Progenitor cell of endocrine pancreas (in vitro differentiated cells): ENCODE measurements at places on chromosomes 13 and 19. TPM values are rescaled to one million over a fixed set of nuclear protein-coding genes. Genes with fewer than 3 reads are reported as not detected.

- H3K36me3 ChIP-seq, result peaks cover 8% of the 10 kb centered on the region
- H3K27me3 ChIP-seq, result no peaks in the 10 kb centered on the region
- no peak for DNase-seq
- no peak overlapping the region for H3K4me3 ChIP-seq
- no peak overlapping the region for H3K27ac ChIP-seq
- peaks cover 40% of the 10 kb centered on the region for H3K4me1 ChIP-seq
Measured at GRCh38 chr13:95124959-95125358, 176.3 kb downstream of the ABCC4 start.

DNA sequence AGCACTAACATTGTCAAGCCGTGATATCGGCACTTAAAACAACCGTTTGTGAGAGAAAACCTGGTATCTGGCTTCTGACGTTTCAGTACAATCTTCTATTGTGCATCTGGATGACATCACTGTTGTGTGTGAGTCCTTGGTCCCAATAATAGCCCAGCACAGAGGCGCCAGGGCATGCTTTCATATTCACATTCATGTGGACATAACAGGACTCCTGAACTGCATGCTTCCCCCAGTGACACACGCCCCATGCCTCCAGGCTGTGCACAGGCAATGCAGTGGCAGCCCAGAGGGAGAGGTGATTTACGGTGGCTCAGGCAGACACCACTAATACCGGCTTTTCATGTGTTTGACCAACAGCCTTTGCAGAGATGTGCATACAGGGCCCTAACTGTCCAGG lies 58.1 kb downstream of the MRPL57 start:
- no peaks in the 10 kb centered on the region for H3K36me3 ChIP-seq
- H3K27me3 ChIP-seq, result no peaks in the 10 kb centered on the region
- H3K4me3 ChIP-seq, result no peak overlapping the region
- no peak for DNase-seq

GRCh38 chr13:41222259-41222852 lies 28.0 kb upstream of the KBTBD7 start:
- no peaks in the 10 kb centered on the region for H3K27me3 ChIP-seq
- peak; percentile 37 for DNase-seq
- H3K4me1 ChIP-seq, result peaks cover 4% of the 10 kb centered on the region
- peaks cover 7% of the 10 kb centered on the region for H3K36me3 ChIP-seq

GRCh38 chr19:4694211-4694987 lies 24.3 kb upstream of the MYDGF start:
- H3K27ac ChIP-seq, result no peak overlapping the region
- no peaks in the 10 kb centered on the region for H3K27me3 ChIP-seq
- no peaks in the 10 kb centered on the region for H3K4me1 ChIP-seq
- no peak for DNase-seq

GRCh38 chr13:96816874-96817273 lies 177.4 kb downstream of the OXGR1 start:
- peaks cover 14% of the 10 kb centered on the region for H3K4me1 ChIP-seq
- H3K36me3 ChIP-seq, result peaks cover 2% of the 10 kb centered on the region
- no peak overlapping the region for H3K4me3 ChIP-seq
- peaks cover 8% of the 10 kb centered on the region for H3K27me3 ChIP-seq
- no peak overlapping the region for H3K27ac ChIP-seq

GRCh38 chr13:23418776-23419683 lies 14.5 kb downstream of the SACS start:
- H3K27ac ChIP-seq, result no peak overlapping the region
- DNase-seq, result no peak
- no peaks in the 10 kb centered on the region for H3K27me3 ChIP-seq

DNA sequence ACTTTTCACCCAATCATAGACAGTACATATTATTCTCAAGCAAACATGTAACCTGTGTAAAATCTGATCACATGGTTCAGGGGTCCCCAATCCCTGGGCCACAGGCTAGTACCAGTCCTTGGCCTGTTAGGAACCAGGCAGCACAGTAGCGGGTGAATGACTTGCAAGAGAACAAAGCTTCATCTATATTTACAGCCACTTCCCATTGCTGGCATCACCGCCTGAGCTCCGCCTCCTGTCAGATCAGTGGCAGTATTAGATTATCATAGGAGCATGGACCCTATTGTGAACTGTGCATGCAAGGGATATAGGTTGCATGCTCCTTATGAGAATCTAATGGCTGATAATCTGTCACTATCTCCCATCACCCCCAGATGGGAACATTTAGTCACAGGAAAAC lies 133.1 kb downstream of the MAB21L1 start:
- H3K36me3 ChIP-seq, result no peaks in the 10 kb centered on the region
- DNase-seq, result no peak
- no peak overlapping the region for H3K27ac ChIP-seq

- H3K27ac ChIP-seq, result no peak overlapping the region
- no peak for DNase-seq
- no peak overlapping the region for H3K4me3 ChIP-seq
- no peaks in the 10 kb centered on the region for H3K4me1 ChIP-seq
- no peaks in the 10 kb centered on the region for H3K27me3 ChIP-seq
- H3K36me3 ChIP-seq, result no peaks in the 10 kb centered on the region
Measured at GRCh38 chr19:16726916-16727315, 7.3 kb downstream of the NWD1 start.

GRCh38 chr13:52786766-52787165 lies 47.1 kb upstream of the CNMD start:
- no peaks in the 10 kb centered on the region for H3K36me3 ChIP-seq
- H3K4me1 ChIP-seq, result no peaks in the 10 kb centered on the region

GRCh38 chr19:4304538-4305256 lies at the start of gene FSD1:
TSS of gene FSD1 (plus strand) at chr19:4304598. CDS start at chr19:4304747, 149 bp downstream.
- peaks cover 2% of the 10 kb centered on the region for H3K4me1 ChIP-seq
- H3K36me3 ChIP-seq, result peaks cover 1% of the 10 kb centered on the region
- H3K27ac ChIP-seq, result no peak within 1 kb of the TSS
- peak within 1 kb of the TSS; percentile 63 for H3K4me3 ChIP-seq
- H3K27me3 ChIP-seq, result no peaks in the 10 kb centered on the region

GRCh38 chr19:14265290-14266036 lies 59.5 kb upstream of the ADGRL1 start:
- peak overlapping the region; percentile 63 for H3K4me3 ChIP-seq
- peaks cover 6% of the 10 kb centered on the region for H3K4me1 ChIP-seq
- H3K27me3 ChIP-seq, result peaks cover 18% of the 10 kb centered on the region

DNA sequence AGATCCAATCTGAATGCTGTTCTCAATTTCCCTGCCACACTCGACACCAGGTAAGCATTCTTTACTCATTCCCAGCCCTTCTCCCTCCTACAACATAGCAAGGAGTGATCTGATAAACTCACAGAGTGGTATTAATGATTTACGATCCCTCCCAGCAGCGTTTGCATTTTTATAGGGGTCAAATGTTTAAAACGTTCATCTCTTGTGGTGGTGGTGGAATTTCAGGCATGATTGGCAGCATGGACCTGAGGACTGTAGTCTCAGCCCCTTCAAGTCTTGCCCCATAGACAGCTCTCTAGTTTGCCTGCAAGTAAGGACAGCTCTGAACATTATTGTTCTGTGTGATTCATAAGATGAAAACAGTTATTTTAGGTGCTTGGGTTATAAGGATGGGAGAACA lies 565.7 kb downstream of the EFNB2 start:
- H3K27me3 ChIP-seq, result no peaks in the 10 kb centered on the region
- no peak overlapping the region for H3K27ac ChIP-seq
- no peak overlapping the region for H3K4me3 ChIP-seq

DNA sequence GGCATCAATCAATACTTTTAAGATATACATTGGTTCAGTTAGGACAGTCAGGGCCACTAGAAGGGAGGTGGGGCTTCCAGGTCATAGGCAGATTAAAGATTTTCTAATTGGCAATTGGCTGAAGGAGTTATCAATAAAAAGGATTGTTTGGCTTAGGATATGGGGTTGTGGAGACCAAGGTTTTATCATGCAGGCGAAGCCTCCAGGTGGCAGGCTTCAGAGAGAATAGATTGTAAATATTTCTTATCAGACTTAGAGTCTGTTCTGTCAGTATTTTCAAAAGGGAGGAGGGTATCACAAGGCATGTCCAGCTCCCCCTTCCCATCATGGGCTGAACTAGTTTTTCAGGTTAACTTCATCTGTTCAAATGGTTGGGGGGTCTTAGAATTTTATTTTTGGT lies 77.4 kb upstream of the FARP1 start:
- H3K4me1 ChIP-seq, result peaks cover 10% of the 10 kb centered on the region
- no peak for DNase-seq
- no peak overlapping the region for H3K4me3 ChIP-seq
- no peak overlapping the region for H3K27ac ChIP-seq
- H3K36me3 ChIP-seq, result peaks cover 1% of the 10 kb centered on the region

GRCh38 chr13:27425158-27425917 lies 919 bp downstream of the GTF3A start:
- H3K36me3 ChIP-seq, result peaks cover 6% of the 10 kb centered on the region
- H3K4me1 ChIP-seq, result peaks cover 21% of the 10 kb centered on the region
- peak overlapping the region; percentile 83 for H3K27ac ChIP-seq
- peaks cover 3% of the 10 kb centered on the region for H3K27me3 ChIP-seq

- no peak overlapping the region for H3K27ac ChIP-seq
- peaks cover 7% of the 10 kb centered on the region for H3K4me1 ChIP-seq
- H3K36me3 ChIP-seq, result no peaks in the 10 kb centered on the region
- H3K4me3 ChIP-seq, result no peak overlapping the region
- DNase-seq, result no peak
Measured at GRCh38 chr13:107461751-107462150, 753.6 kb downstream of the LIG4 start.

- H3K27me3 ChIP-seq, result no peaks in the 10 kb centered on the region
- H3K27ac ChIP-seq, result no peak overlapping the region
- no peak overlapping the region for H3K4me3 ChIP-seq
- no peak for DNase-seq
- peaks cover 12% of the 10 kb centered on the region for H3K4me1 ChIP-seq
Measured at GRCh38 chr19:4914736-4915501, 5.6 kb downstream of the UHRF1 start.

Gene SLC7A10
- 0.48 and 0.98 TPM in 2 replicates for total RNA-seq

Gene ERICH4
- not detected in 2 replicates for total RNA-seq

Gene PLPP2
- total RNA-seq, result 46.3 and 52.7 TPM in 2 replicates
